ENCODE measurements at places on chromosomes 5 and 9. TPM values are rescaled to one million over a fixed set of nuclear protein-coding genes. Genes with fewer than 3 reads are reported as not detected.

GRCh38 chr9:14670718-14671117 is 22.5 kb downstream of the ZDHHC21 start:
- no peak overlapping the region for H3K4me3 ChIP-seq
- H3K36me3 ChIP-seq = peaks cover 8% of the 10 kb centered on the region

GRCh38 chr9:32782476-32783167 is 718 bp upstream of the TMEM215 start:
- H3K27me3 ChIP-seq = peaks cover 31% of the 10 kb centered on the region
- DNase-seq = no peak
- no peaks in the 10 kb centered on the region for H3K4me1 ChIP-seq
- H3K4me3 ChIP-seq = no peak overlapping the region
- H3K36me3 ChIP-seq = no peaks in the 10 kb centered on the region

The TAF1L gene
- polyA plus RNA-seq = not detected

- no peak overlapping the region for H3K27ac ChIP-seq
- no peaks in the 10 kb centered on the region for H3K4me1 ChIP-seq
- no peak overlapping the region for H3K4me3 ChIP-seq
- no peak for DNase-seq
- no peaks in the 10 kb centered on the region for H3K27me3 ChIP-seq
These were observed 32.5 kb downstream of the JAKMIP2 start for GRCh38 chr5:147750065-147750464.

All from adrenal gland (tissue), 19 donors.